ENCODE measurements at places on chromosomes 16 and 17. TPM values are rescaled to one million over a fixed set of nuclear protein-coding genes. Genes with fewer than 3 reads are reported as not detected.

DNA sequence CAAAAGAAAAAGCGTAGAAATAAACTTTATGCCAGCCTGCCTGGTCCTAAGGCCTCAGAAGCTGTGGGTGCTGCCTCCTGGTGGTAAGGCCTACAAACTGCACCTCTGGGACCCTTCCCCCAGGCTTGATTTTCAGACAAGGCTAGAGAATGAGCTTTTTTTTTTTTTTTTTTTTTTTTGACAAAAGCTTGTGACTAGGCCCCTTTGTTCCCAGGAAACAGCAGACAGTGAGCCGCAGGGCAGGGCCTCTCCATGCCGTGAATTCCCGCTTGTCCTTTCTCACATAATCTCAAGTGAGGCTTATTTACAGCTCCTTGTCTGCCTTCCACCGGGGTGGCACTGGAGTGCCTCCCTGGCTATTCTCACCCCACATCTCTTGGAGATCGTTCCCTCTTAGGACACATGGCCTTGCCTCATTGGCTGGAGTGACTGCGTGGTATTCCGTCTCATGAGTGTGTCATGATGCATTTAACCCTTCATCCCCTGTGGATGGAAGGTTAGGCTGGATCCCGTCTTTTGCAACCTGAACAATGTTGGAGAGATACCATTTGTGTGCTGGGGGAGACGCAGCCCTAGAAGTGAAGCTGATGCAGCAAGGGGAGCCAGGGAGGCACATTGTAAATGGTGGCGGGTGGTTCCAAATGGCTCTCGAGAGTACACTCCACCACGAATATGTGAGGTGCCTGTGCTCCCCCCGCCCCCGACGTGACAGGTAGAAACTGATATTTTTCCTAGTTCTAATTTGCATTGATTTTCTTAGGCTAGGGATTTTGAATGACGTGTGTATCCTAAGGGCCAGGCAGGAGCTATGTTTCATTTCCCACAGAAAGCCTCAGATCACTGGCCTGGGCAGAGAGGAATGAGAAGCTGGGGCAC, 49.6 kb downstream of the USP22 start:
- peak; percentile 99 for DNase-seq

- peak; percentile 94 for DNase-seq
Observed at GRCh38 chr16:68257906-68258800, 6.2 kb upstream of the SLC7A6 start.

DNA sequence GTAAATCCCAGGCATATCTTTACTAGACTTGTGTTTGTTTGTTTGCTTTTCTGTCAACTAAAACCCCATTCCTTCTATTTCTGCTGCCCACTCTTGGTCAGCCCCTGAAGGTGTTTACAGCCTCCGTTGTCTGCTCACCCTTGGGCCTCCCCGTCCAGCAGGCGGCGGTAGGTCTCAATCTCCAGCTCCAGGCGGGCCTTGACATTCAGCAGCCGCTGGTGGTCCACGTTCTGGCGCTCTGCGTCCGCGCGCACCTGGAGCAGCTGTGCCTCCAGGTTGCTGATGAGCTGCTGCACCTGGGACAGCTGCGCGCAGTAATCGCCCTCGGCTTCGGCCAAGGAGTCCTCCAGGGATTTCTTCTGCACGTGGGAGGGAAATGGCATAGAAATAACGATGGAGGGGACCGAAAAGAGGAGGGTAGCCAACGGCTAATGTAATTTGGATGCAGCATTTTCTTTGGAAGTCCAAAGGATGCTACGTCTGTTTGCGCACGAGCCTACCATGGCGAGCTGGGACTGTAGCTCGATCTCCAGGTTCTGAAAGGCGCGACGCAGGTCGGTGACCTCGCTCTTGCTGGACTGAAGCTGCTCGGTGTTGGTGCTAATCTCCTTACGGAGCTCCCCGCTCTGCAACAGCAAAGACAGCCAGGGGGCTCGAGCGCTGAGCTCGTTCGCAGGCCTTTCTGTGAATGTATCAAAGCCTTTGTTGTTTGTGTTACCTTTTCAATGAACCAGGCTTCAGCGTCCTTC, 3.9 kb downstream of the KRT12 start:
- DNase-seq, result peak; percentile 42

DNA sequence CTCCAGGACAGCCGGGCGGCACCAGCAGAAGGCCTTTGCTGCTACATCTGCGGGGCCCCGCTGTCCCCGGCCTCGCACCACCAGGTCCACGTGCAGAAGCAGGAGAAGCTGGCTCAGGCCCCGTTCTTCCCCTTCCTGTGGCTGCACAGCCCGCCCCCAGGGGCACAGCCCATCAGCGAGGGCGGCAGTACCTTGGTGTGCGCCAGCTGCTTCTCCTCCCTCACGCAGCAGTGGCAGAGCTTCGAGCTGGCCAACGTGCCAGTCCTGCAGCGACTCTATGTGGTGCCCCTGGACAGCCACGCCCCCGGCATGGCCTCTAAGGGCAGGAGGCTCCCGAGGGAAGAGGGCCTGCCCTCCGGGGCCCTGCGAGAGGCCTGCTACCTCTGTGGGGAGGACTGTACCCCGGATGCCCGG, 58.3 kb upstream of the CIBAR2 start:
- DNase-seq, result peak; percentile 83

GRCh38 chr17:45869676-45870341, 24.5 kb upstream of the MAPT start:
- DNase-seq, result no peak

GRCh38 chr17:36932694-36933511, 4.4 kb upstream of the LHX1 start:
- DNase-seq, result peak; percentile 80

- no peak for DNase-seq
Observed at GRCh38 chr16:87976665-87977064, 25.4 kb downstream of the BANP start.

DNA sequence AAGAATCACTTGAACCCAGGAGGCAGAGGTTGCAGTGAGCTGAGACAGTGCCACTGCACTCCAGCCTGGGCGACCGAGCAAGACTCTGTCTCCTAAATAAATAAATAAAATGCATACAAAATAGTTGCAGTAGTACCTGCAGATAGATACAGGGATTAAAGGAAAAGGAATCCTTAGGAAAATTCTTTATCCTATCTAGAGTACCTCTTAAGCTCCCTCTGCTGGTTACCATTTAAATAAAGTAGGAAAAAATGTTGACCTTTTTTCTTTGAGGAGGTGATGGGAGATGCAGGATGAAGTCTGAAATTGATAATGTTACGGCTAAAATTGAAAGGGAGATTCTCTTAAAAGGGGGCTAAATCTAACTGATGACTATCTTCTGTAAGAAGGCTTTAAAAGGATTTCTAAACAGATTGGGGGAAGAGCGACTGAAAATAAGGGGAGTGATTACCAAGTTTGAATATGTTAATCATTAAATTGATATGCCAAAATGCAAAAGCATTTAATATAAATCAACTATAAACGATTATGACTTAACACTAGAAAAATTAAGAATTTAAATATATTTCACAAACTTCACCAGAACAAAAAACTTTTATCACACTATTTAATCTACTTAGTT, 29.4 kb downstream of the C16orf87 start:
- DNase-seq, result peak; percentile 39

DNA sequence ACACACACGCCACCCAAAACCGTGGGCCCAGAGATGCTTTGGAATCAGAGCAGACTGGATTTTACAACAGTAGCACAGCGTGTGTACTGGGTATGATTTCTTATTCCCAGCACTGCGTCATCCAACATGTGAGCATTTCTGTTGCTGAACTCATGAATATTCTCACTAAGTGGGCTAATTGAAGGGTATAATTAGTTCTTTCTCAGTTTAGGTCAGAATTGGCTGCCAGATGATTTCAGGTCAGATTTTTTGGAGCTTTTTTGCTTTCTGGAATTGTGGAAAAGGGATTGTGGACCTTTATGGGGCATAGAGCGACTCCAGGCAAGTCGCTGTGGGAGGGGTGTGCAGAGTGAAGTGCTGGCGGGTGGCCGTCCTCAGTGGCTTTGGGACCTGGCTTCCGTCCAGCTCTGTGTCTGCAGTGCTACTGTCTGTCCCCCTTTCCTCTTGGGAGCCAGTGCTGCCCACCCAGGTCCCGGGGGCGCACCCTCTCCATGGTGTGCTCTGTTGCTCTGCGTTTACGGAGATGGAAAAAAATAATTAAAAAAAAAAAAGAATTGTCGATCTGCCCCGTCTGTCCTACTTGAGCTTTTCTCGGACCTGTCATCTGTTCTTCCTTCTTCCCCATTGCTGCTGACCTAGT, 25.0 kb downstream of the FOXK2 start:
- DNase-seq, result no peak

DNA sequence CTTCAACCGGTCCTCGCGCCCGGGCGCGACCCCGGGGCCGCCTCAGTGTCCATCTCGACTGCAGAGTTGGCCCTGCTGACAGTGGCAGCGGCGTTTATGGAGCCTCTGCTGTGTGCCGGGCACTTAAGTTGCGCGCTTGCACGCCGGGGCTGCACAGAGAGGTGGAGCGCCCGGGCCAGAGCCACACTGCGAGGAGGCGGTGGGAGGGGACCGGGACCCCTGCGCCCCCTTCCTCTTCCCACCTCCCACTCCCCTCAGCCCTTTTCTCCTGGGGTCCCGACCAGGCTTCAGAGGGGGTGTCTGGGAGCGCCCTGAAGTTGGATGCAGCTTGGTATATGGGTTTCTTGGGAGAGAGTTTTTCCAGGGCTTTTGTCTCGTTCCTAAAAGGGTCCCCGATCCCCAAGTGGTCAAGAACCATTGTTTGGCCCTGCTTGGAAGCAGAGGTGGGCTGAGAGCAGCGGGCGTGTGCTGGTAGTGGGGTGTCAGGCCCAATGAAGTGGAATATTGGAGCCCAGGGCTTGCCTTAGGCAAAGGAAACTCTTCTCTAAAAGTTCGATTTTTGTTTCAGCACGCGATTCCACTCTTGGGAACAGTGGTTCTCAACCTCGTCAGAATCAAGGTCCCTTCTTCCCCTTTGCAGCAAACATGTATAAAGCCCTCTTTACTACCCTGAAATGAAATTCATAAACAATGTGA, 605 bp downstream of the MRTFB start:
- DNase-seq, result peak; percentile 80

DNA sequence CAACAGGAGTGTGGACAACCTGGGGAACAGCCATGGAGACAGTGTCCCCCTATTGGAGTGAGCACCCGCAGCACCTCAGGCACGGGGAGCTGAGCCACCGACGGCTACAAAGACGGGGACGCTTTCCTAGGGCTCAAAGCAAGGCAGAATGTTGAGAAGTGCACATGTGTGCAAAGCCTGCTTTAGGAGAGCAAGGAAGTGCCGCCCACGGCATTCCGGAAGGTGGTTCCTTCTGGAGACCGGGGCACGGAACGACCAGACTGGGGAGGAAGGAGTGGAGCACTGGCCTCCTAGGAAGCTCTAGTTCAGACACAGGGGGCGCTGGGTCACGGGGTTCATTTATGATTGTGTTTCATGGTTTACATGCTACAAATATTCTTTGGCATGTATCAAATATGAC, 52.2 kb downstream of the TBC1D16 start:
- DNase-seq, result no peak

Gene TERB1
- 0.36 TPM for total RNA-seq

Gene CDH15
- total RNA-seq, result 2.2 TPM

Measured in osteoblast (primary cell).